Right renal pelvis (tissue), 4 donors: ENCODE measurements at places on chromosomes 12 and 14.

GRCh38 chr12:6684609-6685008 is 4.6 kb downstream of the ZNF384 start:
- DNase-seq = no peak

GRCh38 chr12:30169839-30170591 is 386.3 kb upstream of the TMTC1 start:
- DNase-seq = no peak

DNA sequence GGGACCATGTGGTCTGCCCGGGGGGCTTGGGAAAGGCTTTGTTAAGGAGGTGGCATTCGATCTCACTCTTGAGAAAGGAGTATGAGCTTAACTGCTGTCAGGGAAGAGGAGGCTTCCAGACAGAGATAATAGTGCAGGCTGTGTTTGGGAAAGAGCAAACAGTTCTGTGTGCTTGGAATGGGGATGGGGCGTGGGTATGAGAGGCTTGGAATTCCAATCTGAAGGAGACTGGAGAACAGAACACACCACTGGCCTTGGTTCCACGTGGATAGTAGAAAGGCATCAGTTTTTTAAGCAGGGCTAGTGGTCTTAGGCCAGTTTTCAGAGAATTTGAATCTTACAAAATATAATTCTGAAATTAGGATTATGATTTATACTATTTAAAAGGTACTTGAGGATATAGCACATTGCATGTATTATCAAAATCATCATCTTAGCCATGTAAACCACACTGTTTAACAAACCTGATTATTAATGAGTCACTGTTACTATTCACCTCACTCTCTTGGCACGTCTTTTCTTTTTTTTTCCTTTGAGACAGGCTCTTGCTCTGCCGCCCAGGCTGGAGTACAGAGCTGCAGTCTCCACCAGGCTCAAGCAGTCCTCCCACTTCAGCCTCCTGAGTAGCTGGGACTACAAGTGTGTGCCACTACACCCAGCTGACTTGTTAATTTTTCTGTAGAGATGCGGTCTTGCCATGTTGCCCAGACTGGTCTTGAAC is 38.5 kb upstream of the KCNK13 start:
- no peak for DNase-seq

DNA sequence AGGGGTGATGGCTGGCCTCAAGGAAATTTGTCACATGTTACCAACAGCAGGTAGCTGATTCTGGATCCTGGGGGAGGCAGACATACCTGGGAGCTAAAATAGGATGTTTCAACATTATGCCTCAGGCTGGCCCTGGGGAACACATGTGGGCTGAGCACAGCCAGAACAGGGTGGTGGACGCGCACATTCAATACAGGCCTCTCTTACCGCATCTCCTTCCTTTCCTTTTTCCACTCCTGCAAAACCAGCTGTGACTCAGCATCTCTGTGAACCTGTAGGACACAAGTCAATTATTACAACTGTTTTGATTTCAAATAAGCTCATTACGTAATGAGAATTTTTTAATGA is 61.0 kb downstream of the NT5DC3 start:
- DNase-seq = no peak
